ENCODE measurements at places on chromosomes 6 and 20.
A peak's percentile ranks its signal among the peaks of the same experiment; 100 is the strongest.

- DNase-seq = no peak
Observed at GRCh38 chr20:3243718-3244358, 4.8 kb upstream of the SLC4A11 start.

GRCh38 chr6:17156112-17156921, 54.5 kb downstream of the STMND1 start:
- peak; percentile 64 for DNase-seq

DNA sequence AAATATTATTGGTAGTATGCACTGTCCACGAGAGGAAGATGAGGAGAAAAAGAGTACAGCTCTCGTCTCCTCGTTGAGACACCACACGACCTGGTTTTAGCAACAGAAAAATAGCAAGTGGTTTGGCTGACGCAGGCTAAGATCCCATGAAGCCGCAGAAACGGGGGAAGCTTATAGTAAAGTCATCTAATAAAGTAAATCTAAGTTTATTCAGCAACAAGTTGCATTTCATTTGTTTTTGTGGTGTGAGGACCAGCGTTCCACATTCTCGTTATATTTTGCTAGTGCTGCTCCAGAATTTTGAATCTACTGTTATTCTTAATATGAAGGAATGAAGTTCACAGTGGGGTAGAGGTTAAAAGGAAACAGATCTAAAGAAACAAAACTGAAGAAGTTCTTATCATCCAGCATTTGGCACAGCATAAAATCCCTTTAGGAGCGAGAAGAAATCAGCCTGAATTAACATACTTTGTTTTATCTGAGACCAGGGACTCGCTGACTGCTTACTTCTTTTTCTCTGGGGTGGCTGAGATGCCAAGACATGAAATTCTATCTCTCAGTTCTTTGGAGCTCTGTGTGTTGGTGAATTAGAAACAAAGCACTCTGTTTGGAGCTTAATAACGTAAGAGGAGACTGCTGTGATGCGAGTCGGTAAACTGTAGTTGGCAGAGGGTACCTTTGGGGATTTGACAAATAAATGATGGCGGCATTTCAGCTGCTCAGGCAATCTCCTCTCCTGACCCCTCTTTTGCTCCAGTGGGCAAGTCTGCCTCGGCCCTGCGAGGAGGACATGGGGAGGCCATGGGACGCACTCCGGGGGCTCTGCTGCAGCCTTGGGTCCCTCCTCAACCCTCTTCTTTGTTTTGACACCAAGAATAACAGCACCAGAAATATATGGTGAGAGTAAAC, 24.9 kb upstream of the IRF4 start:
- DNase-seq = no peak

DNA sequence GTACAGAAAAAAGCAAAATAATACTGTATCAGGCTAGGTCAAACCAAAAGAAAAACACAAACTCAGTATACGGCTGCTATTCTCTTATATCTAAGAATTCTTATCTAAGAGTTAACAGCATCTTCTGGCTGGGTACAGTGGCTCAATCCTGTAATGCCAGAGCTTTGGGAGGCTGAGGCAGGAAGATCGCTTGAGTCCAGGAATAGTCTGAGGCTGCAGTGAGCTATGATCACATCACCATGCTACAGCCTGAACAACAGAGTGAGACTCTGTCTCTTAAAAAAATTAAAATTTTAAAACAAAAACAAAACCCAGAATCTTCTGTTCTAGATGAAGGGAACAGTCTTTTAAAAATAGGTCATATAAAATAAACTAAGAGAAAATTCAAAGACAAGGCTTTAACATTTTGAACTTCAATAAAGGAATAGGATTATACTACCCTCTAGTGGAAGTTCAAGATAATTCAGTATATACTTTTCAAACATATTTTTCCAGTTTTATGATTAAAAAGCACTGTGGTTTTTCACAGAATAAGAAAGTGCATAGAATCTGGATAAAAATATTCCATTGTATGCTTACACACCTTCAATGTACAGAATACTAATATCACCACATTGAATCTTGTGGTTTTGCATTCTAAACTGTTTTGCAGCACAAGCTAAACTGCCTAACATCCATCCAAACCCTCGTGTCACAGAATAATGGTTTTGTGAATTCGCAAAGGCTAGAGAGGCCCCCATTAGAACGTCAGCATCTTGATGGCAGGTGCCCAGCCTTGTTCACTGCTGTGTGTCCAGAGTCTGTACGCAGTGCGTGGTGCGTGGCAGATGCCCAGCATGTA, 39.3 kb downstream of the DTNBP1 start:
- DNase-seq = no peak

- DNase-seq = no peak
Observed at GRCh38 chr6:135181333-135182070, 394 bp downstream of the MYB start.

DNA sequence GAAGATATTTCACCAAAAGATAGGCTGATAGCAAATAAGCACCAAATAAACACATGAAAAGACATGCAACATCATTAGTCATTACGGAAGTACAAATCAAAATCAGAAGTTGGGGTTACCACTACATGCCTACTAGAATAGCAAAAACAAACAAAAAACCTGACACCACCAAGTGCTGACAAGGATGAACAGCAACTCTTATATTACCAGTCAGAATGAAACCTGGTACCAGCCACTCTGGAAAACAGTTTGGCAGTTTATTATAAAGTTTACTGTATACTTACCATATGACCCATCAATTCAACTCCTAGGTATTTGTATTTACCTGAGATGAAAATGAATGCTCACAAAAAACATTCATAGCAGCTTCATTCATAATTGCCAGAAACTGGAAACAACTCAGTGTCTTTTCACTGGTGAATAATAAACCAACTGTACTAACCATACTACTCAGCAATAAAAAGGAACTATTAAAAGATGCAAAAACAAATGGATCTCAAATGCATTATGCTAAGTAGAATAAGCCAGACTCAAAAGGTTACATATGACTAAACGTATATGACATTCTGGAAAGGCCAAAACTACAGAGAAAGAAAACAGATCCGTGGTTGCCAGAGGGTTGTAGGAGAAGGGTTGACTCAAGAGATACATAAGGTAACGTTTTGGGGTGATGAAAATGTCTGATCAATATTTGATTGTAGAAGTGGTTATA, 33.0 kb downstream of the NUP153 start:
- no peak for DNase-seq

DNA sequence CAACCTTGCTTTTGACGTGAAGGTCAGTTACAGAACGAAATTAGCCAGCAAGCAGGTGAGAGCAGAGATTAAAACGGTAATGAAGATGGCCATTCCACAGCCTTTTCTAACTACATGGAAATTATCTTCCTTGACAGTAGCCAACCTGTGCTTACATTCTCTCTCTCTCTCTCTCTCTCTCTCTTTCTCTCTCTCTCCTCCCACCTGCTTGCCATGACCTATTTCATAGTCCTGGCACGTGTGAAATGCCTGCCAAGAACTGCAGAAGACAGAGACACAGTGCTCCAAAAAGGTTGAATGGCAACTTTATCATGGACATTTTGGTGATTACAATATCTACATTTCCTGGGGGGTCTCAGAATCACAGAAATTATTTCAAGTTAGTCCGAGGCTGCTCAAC, 38.5 kb upstream of the SALL4 start:
- DNase-seq = no peak

GRCh38 chr20:32603046-32603726, 18.1 kb upstream of the NOL4L start:
- no peak for DNase-seq

GRCh38 chr6:81736428-81736827, 16.1 kb downstream of the TENT5A start:
- no peak for DNase-seq

DNA sequence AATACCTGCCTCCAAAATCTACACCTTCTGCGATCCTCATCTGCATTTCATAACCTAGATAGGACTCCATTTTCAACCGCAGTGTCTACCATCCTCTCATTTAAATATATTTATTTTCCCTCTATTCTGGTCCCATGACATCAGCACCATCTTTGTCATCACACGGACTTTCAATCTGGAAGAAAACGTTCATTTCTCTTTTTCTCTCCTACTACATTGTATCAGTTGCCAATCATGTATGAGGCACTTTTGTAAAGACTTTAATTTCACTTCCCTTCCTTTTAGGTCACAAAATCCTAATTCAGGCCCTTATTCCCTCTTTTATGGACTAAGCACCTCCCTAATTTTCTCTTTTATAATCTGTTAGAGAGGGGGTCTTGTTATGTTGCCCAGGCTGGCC, 89.6 kb downstream of the PHACTR1 start:
- no peak for DNase-seq

DNA sequence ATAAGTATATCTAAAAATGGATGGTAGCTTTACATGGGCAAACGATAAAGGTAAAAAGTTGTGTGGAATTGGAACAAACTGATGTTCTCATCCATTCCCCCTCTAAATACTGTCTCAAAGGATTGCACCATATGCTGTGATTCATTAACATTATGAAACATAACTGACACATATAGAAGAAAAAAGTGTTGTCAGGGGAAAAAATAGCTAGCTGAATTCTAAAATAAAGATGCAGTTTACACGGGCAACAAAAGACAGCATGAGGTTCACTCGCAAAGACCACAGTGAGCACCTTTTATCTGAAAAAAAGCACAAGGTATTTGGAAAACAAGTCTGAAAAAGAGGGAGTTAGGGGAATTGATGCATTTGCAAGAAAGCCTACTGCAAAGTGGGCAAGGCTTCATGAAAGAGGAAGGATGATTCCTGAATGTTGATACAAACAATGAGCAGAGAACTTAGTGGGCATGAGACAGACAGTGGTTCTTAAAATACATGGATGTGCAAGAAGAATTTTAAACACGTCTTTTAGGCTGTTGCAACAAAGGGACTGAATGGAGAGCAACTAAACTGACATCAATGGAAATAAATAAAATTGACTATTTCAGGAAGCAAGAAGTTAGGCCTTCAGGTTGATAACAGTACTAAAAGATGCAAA, 280.9 kb downstream of the KIF16B start:
- no peak for DNase-seq

DNA sequence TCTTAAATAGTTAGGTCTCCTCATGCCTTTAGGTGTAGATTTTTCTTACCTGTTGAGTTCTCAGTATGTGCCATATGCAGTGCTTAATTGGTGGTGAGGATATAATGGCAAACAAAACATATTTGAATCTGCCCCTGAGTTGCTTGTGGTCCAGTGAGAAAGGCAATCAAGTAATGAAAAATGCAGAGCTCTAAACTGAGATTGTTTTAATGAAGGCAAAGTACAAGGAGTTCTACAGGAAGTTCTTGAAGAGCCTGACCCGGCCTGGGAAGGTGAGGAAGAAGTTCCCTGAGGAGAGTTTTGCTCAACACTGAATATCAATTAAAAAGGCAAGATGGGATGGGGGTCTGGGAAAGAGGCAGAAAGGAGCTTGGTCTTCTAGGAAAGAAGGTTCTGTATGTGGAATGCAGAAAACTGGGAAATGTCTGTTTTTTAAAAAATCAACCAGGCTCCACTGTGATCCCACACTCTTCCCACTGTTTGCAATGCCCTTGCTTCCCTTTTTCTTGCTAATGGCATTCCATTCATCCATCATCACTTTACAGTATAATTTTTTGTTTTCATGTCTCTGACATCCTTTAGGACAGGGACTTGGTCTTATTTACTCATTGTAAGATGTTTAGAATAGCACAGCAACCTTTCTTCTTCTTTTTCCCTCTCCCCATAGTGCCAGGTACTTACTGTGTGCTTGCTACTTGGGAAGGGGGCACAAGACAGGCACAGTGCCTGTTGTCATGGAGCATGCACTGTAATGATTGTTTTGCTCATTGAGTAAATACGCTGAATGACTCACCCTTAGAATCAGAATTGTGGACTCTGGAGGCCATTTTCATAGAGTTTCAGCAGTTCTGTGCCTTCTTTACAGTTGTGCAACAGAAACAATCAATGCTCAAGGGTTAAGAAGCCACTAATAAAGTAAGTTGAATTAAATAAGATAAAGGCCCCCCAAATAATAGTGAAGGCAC, 64.3 kb downstream of the ANKS1A start:
- no peak for DNase-seq

DNA sequence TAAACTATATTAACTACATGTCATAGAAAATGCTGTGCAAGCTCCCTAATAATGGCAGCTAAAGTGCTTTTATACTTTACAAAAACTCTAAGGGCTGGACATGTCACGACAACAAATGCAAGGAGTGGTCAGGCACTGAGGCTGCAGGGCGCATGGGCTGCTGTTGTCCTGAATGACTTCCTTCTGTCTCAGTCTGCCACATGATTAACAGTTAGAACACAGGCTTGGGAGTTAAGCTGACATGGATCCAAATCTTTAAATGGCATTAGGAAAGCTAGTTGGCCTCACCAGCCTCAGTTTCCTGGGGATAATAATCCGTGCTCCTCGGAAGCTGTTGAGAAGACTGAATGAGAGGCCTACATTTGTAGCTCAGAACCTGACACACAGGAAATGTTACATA, 57.4 kb downstream of the PREP start:
- DNase-seq = no peak

GRCh38 chr6:133410638-133411435, 169.7 kb downstream of the EYA4 start:
- DNase-seq = no peak

GRCh38 chr6:10771371-10771894, 23.8 kb downstream of the TMEM14B start:
- no peak for DNase-seq

DNA sequence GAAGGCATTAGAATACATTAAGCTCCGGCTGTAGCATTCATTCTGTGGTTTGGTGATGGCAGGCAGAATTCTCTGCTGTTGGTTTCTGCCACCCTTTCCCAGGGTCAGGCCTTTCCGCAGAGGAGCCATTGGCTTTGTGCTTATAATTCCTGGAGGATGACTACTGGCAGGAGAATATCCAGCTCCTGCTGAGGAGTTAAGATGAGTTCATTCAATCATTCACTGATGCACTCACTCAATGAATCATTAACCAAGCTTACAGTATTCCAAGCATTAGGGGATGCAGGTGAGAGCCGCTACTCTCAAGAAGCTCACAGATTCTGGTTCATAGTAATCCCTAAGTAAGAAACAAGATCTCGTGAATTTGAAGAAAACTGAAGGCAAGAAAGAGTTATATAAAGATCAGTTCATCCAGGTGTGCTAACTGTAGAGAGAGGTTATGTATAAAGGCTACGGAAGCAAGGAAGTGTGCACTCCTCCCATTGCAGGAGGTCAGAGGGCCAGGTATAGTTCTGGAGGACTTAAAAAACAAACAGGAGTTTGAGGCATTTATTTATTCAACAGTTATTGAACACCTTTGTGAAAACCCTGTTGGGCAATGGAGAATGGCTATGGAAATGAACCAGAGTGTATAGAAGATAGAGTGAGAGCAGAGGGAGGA, 75.5 kb downstream of the HMGN3 start:
- no peak for DNase-seq

- DNase-seq = no peak
Observed at GRCh38 chr20:63518946-63519667, 1.5 kb upstream of the PPDPF start.

GRCh38 chr20:5608442-5609161, 141.6 kb upstream of the SHLD1 start:
- DNase-seq = no peak

- no peak for DNase-seq
Observed at GRCh38 chr6:10894958-10895357, 8.1 kb downstream of the SYCP2L start.

DNA sequence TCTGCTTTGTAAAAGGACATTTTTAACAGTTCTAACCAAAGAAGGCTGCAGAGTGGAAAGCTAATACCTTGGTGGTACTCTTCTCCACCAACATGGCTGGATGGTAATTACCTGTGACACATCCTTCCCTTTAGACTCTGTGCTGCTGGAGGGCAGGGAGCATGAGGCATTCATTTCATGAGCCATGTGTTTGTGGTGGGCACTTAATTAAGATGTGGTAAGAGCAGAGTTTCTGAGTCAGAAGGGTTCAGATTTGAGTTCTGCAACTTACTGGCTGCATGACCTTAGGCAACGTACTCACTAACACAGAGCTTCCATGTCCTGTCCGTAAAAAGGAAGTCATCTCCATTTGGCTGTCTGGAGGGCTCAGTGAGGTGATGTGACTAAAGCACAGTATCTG, 9.1 kb upstream of the ZNF133 start:
- no peak for DNase-seq

Data from AG04449 (cell line).